Left ventricle myocardium inferior (tissue), 1 donor: ENCODE measurements at places on chromosomes 5 and 9. TPM values are rescaled to one million over a fixed set of nuclear protein-coding genes. Genes with fewer than 3 reads are reported as not detected.
A peak's percentile ranks its signal among the peaks of the same experiment; 100 is the strongest.

DNA sequence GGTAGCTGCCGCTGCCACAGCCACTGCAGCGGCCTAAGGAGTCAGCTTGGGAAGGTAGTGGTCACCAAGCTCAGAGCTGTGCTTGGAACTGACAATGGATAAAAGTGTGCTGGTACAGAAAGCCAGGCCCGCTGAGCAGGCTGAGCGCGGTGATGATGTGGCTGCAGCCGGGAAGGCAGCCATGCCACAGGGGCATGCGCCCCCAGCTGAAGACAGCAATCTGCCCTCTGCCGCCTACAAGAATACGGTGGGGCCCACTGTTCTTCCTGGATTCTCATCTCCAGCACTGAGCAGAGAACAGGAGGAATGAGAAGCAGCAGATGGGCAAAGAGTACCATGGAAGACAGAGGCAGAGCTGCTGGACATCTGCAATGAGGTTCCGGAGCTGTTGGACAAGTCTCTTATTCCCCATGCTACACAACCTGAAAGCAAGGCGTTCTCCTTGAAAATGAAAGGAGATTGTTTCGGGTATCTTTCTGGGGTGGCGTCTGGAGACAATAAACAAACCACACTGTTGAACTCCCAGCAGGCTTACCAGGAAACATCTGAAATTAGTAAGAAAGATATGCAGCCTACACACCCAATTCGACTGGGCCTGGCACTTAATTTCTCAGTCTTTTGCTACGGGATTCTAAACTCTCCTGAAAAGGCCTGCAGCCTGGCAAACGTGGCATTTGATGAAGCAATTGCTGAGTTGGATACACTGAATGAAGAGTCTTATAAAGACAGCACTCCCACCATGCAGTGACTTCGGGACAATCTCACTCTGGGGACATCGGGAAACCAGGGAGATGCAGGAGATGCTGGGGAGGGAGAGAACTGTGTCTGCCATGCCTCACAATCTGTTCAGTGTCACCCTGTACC is 22.8 kb upstream of the ANKRD18A start:
- peaks cover 16% of the 10 kb centered on the region for H3K4me1 ChIP-seq
- no peak for DNase-seq
- H3K27ac ChIP-seq, result no peak overlapping the region
- H3K36me3 ChIP-seq, result no peaks in the 10 kb centered on the region
- peaks cover 14% of the 10 kb centered on the region for H3K27me3 ChIP-seq

GRCh38 chr5:165321912-165322311 is 1816.5 kb downstream of the MAT2B start:
- no peak for DNase-seq
- no peaks in the 10 kb centered on the region for H3K36me3 ChIP-seq
- no peak overlapping the region for H3K27ac ChIP-seq
- no peaks in the 10 kb centered on the region for H3K4me1 ChIP-seq
- no peaks in the 10 kb centered on the region for H3K27me3 ChIP-seq

The CCL27 gene
- 0.41 TPM for total RNA-seq

The HDHD3 gene
- total RNA-seq, result 8.9 TPM

DNA sequence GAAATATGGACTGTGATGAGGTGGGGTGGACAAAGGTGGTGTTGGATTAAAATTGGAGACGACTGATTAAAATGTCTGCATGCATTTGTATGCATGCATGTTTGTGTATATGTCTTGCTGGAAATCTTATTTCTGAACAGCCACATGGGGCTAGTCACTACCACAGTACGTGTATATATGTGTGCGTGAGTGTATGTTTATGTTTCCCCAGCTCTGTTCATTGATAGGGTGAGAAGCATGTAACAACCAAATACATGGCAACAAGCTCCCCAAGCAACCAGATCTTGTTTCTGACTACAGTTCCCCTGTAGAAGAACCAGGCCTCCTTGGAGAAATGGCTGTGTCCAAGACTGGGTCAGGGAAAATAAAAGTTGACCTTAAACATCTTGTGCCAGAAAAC is 139.7 kb downstream of the GNA14 start:
- no peaks in the 10 kb centered on the region for H3K27me3 ChIP-seq
- H3K4me3 ChIP-seq, result no peak overlapping the region
- peak overlapping the region; percentile 72 for H3K27ac ChIP-seq
- H3K36me3 ChIP-seq, result no peaks in the 10 kb centered on the region
- peaks cover 38% of the 10 kb centered on the region for H3K4me1 ChIP-seq

- no peak for DNase-seq
- peak overlapping the region; percentile 58 for H3K4me3 ChIP-seq
- no peaks in the 10 kb centered on the region for H3K27me3 ChIP-seq
- H3K36me3 ChIP-seq, result no peaks in the 10 kb centered on the region
- H3K4me1 ChIP-seq, result no peaks in the 10 kb centered on the region
- peak overlapping the region; percentile 66 for H3K27ac ChIP-seq
These were observed 12.5 kb downstream of the ST8SIA4 start for GRCh38 chr5:100890461-100891008.

DNA sequence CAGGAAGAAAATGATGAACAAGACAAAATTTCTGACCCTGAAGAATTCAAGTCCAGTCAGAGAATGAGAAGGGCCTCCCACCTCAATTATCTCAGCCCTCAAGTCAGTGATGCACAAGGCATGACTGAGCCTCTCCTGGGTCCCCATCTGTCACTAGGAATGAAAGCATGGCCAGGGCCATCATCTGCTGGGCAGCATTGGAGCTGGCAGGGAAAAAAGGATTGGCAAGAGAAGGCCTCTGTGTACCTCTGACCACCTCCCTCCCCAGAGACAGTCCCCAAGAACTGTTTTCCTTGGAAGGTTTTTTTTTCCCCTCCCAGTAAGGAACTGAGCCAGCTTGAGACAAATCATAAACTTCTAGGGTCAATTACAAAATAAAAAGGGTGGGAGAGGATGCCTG is 76.7 kb downstream of the KLHL3 start:
- H3K4me3 ChIP-seq, result no peak overlapping the region
- no peak overlapping the region for H3K27ac ChIP-seq
- peaks cover 12% of the 10 kb centered on the region for H3K4me1 ChIP-seq
- H3K36me3 ChIP-seq, result peaks cover 17% of the 10 kb centered on the region

DNA sequence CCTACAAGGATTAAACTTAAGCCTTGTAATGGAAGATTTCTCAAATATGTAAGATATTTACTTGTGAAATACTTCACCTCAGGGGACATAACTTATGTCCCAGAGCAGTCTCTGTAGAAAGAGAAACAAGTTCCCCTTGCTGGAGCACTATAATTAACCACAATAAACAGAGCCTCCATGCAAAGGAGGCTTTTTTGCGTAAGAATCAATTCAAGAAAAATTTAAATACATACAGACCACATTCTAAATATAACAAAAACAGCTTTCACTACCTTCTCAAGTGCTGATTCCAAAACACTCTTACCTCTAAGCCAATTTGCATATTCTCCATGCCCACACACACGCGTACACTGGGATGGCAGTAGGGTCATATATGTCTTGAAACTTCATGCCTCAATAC is 30.7 kb upstream of the CCNB1 start:
- no peak overlapping the region for H3K27ac ChIP-seq
- no peaks in the 10 kb centered on the region for H3K4me1 ChIP-seq
- DNase-seq, result no peak
- H3K27me3 ChIP-seq, result no peaks in the 10 kb centered on the region

The BAAT gene
- not detected for total RNA-seq

DNA sequence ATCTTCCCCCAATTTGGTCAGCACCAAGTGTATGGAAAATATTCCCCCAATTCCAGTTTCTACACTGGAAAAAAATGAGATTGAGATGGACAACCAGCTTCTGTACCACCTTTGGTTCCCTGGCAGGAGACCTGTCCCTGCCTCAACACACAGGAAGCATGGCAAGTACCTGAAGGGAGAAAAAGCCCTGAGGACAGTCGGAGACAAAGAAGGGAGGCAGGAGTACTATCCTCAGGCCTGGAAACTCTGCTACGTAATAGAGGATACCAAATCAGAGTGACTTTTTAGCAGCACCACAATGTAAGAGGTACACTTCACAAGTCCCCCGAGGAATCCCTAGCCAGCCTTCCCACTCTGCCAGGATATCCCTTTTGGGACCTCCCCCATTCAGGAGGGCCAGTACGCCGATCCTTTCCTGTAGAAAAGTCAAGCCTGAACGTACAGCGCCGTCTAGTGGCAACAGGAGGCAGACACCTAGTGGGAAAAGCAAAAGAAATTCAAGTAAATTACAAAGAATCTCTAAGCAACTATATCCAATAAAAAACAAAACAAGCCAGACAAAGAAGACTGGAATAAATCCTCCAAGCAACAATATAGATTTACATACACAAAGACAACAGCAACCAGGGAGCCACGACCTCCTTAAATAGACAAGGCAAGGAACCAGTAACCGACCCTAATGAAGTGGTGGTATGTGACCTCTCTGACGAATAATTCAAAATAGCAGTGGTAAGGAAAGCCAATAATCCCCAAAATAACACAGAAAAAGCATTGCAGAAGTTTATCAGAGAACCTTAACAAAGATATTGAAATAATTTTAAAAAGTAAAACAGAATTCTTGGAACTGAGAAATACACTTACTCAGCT is 63.3 kb upstream of the SLCO6A1 start:
- no peaks in the 10 kb centered on the region for H3K27me3 ChIP-seq
- no peaks in the 10 kb centered on the region for H3K4me1 ChIP-seq
- no peak overlapping the region for H3K4me3 ChIP-seq
- H3K27ac ChIP-seq, result no peak overlapping the region
- H3K36me3 ChIP-seq, result no peaks in the 10 kb centered on the region

DNA sequence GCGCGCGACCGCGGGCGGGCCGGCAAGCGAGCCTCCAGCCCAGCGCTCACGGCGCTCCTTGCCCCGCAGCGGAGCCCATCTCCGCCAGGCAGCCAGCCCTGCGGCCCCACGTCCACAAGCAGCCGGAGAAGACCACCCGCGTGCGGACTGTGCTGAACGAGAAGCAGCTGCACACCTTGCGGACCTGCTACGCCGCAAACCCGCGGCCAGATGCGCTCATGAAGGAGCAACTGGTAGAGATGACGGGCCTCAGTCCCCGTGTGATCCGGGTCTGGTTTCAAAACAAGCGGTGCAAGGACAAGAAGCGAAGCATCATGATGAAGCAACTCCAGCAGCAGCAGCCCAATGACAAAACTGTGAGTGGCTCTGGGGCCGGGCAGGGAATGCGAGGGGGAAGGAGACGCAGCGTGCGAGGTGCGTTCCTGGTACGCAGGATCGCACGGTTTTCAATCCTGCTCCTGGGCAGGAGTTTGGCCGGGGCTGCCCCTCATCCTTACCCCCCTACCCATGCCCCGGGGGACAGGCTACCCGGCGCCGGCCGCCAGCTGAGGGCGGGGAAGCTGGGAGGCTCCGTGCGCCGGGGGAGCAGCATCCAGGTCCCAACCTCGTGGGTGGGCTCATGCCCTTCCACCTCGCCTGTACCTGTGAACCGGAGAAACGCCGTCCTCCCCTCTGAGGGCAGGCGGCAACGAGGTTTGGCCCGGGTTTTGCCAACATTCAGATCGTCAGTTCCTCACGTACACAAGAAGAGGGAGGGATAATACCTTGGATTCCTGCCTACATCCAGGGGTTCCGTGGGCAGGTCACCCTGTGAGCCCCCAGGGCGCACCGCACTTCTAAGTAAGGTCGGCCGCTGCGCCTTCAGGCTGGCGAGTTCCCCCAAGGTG is 6.6 kb downstream of the ISL1 start:
- peaks cover 100% of the 10 kb centered on the region for H3K27me3 ChIP-seq
- peak overlapping the region; percentile 51 for H3K4me3 ChIP-seq
- no peak for DNase-seq
- H3K36me3 ChIP-seq, result no peaks in the 10 kb centered on the region
- H3K4me1 ChIP-seq, result peaks cover 20% of the 10 kb centered on the region
- H3K27ac ChIP-seq, result no peak overlapping the region

- no peak for DNase-seq
- H3K27ac ChIP-seq, result no peak overlapping the region
- H3K36me3 ChIP-seq, result no peaks in the 10 kb centered on the region
- peaks cover 26% of the 10 kb centered on the region for H3K27me3 ChIP-seq
- no peaks in the 10 kb centered on the region for H3K4me1 ChIP-seq
These were observed 135.5 kb downstream of the BNC2 start for GRCh38 chr9:16735001-16735400.

DNA sequence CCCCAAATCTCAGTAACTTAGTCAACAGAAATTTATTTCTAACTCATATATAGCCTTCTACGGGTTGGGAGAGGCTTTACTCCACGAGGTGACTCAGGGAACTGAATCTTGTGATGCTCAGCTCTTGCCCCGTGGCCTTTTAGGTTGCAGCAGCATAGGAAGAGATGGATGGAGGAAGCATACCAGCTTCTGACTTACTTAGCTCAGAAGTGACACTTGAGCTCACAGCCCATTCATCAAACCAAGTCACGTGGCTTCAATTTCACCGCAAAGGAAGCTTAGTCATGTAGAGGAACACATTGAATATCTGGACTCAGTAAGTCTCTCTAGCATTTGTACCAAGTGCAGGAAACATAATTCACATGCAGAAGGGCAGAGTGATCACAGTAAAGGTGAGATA is 124.1 kb upstream of the KCNN2 start:
- H3K4me3 ChIP-seq, result no peak overlapping the region
- H3K27me3 ChIP-seq, result no peaks in the 10 kb centered on the region
- no peak for DNase-seq
- no peaks in the 10 kb centered on the region for H3K4me1 ChIP-seq

DNA sequence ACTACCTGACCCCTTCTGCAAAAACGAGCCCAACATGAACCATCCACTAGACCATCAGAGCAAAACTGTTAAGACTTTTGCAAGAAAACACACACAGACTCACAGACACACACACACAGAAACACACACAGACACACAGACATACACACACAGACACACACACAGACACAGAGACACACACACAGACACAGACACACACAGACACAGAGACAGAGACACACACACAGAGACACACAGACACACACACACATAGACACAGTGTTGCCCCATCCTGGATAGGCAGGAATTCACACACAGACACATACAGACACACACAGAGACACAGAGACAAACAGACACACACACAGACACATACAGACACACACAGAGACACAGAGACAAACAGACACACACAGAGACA is 52.5 kb downstream of the NACC2 start:
- no peak for DNase-seq
- no peaks in the 10 kb centered on the region for H3K27me3 ChIP-seq

GRCh38 chr5:133859073-133859472 is 109.4 kb downstream of the C5orf15 start:
- no peak overlapping the region for H3K4me3 ChIP-seq
- H3K36me3 ChIP-seq, result no peaks in the 10 kb centered on the region

DNA sequence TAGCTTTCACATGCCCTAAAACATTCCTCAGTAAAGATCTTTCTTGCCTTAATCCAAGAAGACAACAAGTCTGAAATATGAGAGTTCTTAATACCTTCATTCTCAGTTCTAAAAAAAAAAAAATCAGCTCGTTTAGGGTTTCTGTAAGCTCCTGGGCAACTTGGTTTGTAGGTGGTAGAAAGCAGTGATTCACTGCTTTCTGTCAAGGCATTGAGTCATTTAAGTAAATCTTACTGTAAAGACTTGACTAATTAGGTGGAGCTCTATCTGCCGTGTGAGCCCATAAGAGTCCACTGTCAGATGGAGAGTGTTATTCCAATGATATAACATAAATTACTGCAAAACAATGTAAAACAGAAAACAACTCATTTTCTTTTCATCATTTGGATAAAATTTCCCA is 56.1 kb upstream of the MAST4 start:
- H3K27me3 ChIP-seq, result no peaks in the 10 kb centered on the region
- no peak overlapping the region for H3K4me3 ChIP-seq
- H3K4me1 ChIP-seq, result no peaks in the 10 kb centered on the region
- no peaks in the 10 kb centered on the region for H3K36me3 ChIP-seq
- DNase-seq, result no peak

- peak; percentile 21 for DNase-seq
- peaks cover 3% of the 10 kb centered on the region for H3K4me1 ChIP-seq
- H3K4me3 ChIP-seq, result peak overlapping the region; percentile 50
These were observed 33.3 kb downstream of the DMRT2 start for GRCh38 chr9:1083325-1083913.

- peaks cover 6% of the 10 kb centered on the region for H3K27me3 ChIP-seq
- no peak for DNase-seq
- no peak overlapping the region for H3K4me3 ChIP-seq
- no peaks in the 10 kb centered on the region for H3K36me3 ChIP-seq
- H3K4me1 ChIP-seq, result no peaks in the 10 kb centered on the region
These were observed 1.7 kb downstream of the IFNA10 start for GRCh38 chr9:21205204-21205603.
